ENCODE measurements at places on chromosomes 7 and 10. TPM values are rescaled to one million over a fixed set of nuclear protein-coding genes. Genes with fewer than 3 reads are reported as not detected.

GRCh38 chr7:94949532-94949931, 42.1 kb downstream of the PPP1R9A start:
- no peak for DNase-seq

Gene VENTX
- total RNA-seq, result 0.85 TPM

DNA sequence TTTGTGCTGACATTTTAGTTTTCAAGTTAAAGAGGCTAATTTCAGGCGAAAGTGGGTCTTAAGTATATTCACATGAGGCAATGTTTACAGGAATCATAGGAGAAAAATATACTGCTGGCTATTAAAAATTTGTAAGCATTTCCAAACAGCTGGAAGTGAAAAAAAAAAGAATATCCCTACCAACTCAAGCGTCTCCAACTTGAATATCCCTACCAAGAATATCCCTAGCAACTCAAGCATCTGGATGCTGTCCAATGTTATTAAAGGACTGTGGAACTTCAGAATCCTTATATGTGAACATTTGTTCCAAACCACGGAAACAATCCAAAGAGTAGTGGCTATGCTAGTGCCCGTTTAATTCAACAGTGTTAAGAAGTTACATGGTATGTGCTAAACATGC, 1303.0 kb downstream of the GATA3 start:
- no peak for DNase-seq

Gene TAS2R39
- total RNA-seq, result not detected

Gene LRWD1
- total RNA-seq, result 25.3 TPM

- no peak for DNase-seq
These were observed 616.9 kb upstream of the FOXK1 start for GRCh38 chr7:4065190-4065589.

DNA sequence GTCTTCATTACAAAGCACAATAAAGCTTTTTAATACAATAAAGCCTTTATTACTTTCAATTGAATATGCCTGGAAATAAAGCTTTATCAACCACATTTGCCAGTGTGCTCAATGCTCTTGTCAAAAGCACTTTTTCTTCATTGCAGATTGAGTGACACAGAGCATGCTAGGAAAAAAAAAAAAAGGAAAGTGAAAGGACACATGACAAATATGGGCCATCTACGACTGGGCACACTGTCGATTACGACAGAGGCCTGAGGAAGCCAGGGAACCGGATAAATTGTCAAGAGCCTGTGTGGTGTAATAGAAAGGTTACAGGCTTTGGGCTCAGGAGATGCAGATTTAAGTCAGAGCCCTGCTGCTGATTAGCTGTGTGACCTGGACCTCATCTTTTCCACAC, 84.8 kb upstream of the LRGUK start:
- no peak for DNase-seq

- DNase-seq, result no peak
These were observed 169.3 kb downstream of the GRID1 start for GRCh38 chr10:86197166-86197790.

Gene MAGI2
- total RNA-seq, result 0.14 TPM

DNA sequence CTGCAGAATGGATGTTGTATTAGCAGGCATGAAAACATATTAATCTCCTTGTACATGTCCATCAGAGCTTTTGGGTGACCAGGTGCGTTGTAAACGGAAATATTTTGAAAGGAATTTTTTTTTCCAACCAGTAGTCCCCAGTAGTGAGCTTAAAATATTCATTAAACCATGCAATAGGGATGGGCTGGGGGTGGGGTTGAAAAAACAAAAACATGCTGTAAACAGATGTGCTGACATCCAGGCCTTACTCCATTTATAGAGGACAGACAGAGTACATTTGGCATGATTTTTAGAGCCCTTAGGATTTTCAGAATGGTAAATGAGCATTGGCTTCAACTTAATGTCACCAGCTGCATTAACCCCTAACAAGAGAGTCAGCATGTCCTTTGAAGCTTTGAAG, 50.2 kb downstream of the PTPN12 start:
- DNase-seq, result no peak

Gene MTURN
- total RNA-seq, result 20.2 TPM

DNA sequence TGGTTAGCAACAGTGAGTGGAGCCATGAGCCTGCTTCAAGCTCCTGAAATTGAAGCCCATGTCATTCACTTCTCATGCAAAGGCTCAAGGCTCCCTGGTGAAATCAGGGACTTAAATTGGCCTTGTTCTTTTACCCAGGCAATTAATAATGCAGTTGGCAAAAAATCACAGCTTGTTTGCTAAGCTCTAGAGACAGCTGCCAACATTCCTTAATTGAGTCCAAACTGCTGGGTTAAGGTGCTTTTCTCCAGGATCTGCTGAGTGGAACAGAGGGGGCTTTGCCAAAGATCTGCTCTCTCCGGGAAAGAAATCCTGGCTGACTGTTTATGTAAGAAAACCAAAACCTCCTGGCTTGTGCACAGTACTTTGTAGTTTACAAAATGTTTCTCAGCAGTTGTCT, 257.6 kb upstream of the GHITM start:
- no peak for DNase-seq

Gene CABCOCO1
- total RNA-seq, result not detected

Gene ZNRF2
- 28.0 TPM for total RNA-seq

DNA sequence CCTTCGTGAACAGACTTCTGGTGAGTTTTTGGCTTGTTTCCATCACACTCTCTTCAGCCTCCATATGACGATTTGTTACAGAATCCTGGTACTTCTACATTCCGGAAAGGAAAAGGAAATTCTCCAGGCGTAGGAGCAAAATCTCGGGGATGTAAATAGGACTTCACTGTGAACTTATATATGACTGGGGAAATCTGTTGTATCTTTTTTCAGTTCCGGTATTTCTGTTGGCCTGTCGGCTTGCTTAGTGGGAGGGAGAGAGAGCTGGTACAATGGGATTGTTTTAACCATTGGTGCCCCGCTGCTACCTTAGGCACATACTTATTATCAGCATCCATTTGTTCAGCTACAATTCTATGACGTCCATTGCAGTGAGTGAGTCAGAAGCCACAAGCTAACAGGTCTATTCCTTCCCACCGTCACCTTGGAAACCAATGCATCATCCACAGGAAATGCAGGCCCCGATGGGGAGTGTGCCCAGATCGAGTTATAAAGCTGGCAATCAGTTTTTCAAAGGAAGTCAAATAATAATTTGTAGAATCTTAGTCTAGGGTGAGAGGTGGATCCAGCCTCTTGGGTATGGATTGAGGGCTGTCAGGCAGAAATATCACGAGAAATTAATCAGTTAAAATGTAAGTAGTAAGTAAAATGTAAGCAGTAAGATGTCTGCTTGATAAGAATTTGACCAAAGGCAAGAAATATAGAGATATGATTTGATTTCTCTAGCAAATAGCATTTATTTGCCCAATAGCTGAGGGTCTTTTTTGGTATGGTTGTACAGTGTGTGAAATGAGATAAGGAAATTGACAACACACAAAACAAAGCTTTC, 92.0 kb upstream of the MKLN1 start:
- peak; percentile 53 for DNase-seq

Gene VAX1
- total RNA-seq, result not detected
